ENCODE measurements at places on chromosomes 2 and 18.

DNA sequence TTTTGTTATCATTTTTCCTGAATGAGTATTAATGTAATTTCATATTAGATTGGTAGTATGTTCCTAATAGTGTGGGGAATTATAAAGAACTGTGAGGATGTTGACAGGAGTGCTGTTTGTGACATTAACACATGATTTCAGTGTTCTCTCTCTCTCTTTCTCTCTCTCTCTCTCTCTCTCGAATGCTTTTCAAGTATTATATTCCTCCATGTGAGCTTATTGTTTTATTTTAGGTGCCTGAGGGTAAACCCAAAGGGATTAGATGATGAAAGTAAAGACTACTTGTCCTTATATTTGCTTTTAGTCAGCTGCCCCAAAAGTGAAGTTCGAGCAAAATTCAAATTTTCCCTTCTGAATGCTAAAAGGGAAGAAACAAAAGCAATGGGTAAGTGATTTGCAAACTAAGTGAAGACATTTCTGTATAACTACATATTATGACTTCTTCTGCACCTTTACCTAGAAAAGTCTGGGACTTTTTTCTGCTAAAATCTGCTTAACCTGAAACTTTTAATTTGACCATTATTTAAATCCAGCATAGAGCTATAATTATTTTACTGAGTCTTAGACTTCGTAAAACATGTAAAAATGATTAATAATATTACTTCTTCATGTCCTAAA is 49.2 kb downstream of the SPOPL start:
- DNase-seq = no peak

- no peak for DNase-seq
These were observed 135.8 kb downstream of the SETBP1 start for GRCh38 chr18:44816477-44816876.

DNA sequence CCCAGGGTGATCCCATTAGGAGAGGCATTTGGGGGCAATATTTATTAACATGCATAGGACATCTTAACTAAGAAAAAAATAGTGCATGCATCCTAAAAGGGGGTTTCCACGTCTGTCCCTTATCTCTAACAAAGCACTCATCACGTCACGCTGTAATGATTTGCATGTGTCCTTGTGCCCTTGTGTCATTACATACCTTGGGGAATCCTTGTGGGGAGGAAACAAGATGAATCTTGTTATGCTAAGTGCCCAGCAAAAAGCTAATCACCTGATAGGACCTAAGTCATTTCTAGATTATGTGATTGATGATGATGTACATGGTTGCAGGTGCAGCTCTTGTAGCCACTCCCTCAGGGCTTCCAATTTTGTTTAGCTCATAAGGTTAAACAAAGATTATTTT is 250.9 kb downstream of the FBXO15 start:
- no peak for DNase-seq

DNA sequence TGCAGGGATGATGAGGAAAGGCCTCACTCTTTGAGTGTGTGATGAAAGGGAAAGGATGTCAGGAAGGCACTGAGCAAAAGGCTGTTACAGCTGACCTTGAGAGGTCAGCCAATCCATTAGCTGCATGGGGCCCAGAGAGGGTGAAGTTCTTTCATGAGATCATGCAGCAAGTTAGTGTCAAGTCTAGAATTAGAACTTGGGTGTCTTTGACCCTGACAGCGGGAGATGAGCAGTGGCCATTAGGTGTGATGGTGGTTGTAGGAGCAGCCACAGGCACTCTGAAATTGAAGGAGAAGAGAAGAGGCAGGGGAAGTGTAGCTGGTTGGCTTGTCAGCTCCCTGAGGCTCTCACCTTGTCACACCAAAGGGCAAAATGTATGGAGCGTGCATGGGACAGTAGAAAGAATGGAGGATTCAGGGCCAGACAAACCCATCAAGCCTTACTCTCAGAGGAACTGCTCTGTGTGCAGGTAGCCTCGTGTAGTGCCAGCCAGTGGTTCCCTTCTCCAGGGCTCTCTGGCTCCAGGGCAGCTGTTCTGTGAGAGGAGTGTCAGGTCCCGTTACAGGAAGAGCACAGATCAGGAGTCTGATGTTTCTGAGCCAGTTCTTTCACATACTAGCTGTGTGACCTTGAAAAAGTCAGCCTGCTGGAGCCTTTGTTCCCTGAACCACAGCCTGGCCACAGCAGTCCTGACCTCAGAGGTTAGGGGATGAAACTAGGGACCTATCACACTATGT is 35.9 kb downstream of the MAP4K4 start:
- no peak for DNase-seq

- no peak for DNase-seq
These were observed 22.4 kb downstream of the CTLA4 start for GRCh38 chr2:203889944-203890343.

- DNase-seq = no peak
These were observed 177.2 kb downstream of the NEDD4L start for GRCh38 chr18:58221060-58221725.

DNA sequence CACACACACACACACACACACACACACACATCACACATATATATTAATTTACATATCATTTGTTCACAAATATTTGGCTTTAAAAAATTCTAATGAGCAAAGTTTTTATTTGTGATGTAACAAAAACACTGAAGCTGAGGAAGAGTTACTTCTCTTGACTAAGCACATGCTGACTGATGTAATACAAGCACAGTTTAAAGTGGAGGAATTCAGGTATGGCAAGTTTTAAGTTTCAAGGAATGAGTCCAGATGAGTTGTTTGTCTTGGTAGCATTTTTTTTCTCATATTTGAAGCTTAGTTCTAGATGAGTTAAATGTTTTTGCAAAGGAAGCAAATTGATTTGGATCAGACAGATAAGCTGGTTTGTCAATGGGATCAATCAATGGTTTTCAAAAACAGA is 20.2 kb upstream of the CALCRL start:
- no peak for DNase-seq

DNA sequence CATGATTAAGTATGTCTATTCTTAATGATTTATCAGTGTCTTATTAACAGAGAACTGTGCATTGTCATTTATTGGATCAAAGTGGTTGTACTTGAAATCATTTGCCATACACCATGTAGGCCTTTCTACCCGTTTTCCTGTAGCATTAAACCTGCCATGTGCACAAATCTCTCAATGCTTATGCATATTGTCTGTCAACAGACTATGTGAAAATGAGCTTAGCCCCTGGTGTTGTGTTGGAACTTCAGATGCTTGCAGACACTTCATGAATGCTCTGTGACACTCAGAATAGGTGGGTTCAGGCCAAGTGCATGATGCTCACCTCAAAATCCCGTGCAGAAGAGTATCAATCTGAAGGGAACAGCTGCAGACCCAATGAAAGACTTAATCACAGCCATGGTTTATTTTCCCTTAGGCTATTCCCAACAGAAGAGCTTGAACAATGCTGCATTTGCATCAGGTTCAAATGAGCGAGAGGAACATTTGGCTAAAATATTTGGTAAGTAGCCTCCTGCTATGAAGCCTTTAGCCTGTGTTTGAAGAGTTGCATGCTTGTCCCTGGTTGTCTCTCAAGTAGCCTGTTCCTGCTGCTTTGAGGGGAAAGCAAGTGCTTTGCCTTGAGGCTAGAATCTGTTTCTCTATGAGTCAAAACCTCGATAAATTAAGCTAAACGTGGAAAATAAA is 6.1 kb downstream of the C2orf92 start:
- no peak for DNase-seq

- no peak for DNase-seq
These were observed 355.4 kb upstream of the GULP1 start for GRCh38 chr2:187936228-187936627.

DNA sequence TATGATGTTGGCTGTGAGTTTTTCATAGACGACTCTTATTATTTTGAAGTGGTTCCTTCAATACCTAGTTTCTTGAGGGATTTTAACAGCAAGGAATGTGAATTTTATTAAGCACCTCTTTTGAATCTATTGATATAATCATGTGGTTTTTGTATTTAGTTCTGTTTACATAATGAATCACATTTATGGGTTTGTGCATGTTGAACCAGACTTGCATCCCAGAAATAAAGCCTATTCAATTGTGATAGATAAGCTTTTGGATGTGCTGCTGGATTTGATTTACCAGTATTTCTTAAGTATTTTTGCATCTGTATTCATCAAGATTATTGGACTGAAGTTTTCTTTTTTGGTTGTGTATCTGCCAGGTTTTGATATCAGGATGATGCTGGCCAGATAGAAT is 131.6 kb upstream of the SCN7A start:
- no peak for DNase-seq

DNA sequence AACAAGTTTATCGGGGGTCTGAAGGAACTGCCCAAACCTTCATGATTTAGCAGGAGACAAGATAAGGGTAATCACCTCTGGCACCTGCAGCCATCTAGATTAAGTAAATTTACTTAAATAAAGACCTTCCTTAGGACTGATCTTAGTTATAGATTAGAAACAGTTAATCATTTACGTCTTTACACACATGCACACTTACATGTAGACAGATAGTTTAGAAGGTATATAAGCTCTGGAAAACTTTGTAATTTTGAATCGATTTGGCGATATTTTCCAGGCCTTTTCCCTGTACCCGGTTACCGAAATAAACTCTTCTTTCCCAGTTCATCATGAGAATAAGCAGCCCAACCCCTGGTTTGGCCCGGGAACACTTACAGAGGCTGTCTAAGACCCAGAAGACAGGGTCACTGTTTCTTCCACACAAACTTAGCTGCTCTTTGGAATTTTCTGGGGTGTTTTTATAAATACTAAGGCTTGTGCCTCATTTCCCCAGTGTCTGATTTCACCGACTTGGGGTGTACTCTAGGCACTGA is 560 bp upstream of the SKA1 start:
- DNase-seq = no peak

- DNase-seq = no peak
These were observed 27.0 kb downstream of the GREB1 start for GRCh38 chr2:11560806-11561205.

DNA sequence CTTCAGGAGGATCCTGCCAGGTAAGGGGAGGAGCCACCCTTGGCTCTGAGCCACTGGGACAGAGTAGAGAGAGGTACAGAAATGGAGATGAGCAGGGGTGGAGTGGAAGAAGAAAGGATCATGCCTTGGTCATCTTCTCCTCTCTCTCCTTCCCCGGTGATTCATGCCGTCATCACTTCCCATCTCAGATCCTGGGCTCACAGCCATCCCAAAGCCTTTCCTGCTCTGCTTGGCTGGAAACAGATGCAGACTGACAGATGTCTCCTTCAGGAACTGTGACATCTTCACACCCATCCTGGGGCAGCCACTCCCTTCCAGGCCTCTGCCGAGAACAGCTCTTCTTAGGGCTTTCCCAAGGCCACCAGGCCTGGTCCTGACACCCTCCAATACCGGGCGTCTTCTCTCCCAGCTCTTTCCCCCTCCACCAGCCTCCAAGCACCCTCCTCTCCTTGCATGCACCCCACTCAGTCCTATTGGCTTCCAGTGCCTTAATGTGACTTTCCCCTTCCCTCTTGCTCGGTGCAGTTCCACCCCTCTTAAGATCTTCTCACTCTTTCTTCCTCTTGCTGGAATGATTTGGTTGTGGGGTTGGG is 58.3 kb upstream of the TNP1 start:
- DNase-seq = no peak

- DNase-seq = no peak
These were observed 64.4 kb downstream of the SP110 start for GRCh38 chr2:230155359-230155758.

DNA sequence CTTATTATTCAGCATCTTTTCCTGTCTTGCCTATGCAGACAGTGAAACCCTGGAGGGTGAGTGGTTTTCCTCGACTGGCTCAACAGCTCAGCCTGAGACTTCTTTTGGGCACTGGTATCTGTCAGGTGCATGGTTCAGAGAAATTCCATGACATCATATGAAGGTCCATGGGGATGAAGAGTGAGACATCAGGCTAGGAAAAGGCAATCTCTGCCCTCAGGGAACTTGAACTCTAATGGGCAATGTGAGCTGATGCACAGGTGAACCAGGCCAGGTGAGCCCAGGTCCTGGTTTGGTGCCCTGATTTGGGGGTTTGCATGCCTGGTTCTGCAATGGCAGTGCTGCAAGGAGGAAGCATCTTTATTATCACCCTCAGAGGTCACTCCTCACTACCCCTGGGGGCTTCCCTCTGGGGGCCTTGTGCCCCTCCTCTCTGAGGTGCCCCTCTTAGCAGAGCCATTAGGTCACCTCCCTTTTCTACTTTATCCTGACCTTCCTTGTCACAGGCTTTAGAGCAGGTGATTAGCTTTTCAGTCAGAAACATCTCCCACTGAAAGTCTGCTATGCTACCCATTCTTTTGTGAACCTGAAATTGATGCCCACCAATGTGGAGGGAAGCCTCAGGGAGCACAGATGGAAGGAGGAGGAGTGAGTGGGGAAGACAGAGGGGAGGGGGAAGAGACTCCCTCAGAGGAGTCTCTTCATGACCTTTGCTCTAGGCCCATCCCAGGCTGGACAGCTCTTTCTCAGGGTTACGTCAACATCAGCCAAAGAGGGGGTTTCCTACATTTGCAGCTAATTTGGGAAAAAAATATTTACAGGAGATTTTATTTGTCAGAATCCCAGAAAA is 47.3 kb downstream of the MERTK start:
- no peak for DNase-seq

DNA sequence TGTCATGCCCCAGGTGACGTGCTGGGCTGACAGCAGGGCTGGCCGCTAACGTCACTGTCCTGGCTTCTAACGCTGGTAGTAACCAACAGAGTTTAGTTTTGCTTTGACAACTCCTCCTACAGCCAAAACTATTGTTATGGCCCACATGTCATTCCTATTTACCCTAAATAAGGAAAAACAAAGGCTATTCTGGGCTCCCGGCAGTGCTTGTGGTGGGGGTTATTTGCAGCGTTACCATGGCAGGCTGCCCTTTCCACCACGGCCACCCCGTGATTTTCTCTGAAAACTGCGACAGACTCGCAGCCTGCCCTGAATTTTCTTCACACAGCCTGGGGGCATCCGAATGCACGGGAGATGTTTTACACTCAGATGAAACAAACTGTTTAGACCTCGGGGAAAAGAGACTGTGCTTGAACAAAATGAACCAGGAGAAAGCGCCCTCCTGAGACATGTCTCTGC is 115.2 kb downstream of the FAM210A start:
- no peak for DNase-seq

DNA sequence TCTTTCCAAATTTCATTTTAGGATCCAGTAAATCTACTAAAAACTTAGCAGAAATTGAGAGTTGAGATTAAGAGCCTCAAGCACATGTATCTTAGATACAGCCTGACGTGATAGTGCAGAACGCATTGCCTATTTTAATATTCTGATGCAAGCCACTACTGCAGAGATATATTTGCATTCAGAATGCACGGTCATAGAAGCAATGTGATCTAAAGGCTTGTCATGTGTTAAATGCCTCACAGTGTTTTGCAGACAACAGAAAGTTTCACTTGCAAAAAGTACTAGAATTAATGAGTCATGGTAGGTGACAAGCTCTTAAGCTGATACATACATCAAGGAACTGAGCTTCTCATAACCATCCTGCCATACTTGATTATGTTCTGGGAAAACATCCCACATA is 886.7 kb upstream of the CHAC2 start:
- no peak for DNase-seq

GRCh38 chr18:26532367-26533340 is 15.7 kb downstream of the KCTD1 start:
- DNase-seq = no peak
